ENCODE measurements at places on chromosomes 7 and 10.

DNA sequence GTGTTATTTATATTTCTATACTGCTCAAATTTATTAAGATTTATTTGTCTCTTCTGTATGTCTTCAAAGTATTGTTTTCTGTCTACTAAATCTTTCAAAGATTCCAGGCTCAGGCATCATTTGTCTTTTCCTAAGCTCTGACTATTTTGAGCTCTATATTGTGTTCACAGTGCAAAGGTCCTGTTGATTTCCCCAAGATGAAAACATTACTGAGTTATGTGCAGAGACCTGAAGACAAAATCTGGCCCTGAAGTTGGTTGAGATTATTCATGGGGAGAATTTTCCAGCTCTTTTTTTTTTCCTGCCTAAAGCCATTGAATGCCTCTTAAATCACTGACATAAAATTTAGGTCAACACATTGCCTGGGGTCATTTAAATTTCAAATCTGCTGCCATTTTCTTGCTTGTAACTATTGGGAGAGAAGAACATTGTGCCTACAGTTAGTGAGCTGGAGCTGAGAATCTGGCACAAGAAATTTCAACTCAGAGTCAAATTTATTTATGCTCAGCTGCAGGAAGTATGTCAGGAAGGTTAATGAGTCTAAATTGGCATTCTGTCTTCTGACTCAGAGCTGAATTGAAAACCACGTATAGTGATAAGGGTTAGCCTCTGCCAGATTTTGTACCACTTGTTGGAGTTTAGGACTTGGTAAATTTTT is 31.6 kb downstream of the CSTF2T start:
- DNase-seq, result no peak

GRCh38 chr7:40092182-40092581 is 42.2 kb downstream of the MPLKIP start:
- DNase-seq, result no peak

DNA sequence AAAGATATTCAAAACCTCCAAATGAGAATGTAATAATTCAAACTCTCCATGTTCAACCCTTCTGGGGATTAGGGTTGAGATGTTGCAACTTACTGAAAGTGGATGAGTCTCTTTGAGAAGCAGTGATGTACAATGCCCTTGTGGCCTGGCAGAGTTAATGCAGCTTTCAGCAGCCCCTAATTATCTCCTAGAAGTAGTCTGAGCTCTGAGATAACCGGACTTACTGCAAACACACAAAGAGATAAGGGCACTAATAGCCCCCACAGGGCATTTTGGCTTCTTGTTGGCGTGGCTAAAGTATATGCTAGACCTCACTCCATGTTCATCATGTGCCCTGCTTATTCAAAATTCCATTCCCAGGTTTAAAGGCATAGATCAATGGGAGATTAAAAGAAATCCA is 404.7 kb downstream of the NEBL start:
- DNase-seq, result no peak

- DNase-seq, result no peak
Measured at GRCh38 chr7:105935250-105935649, 27.8 kb upstream of the CDHR3 start.

DNA sequence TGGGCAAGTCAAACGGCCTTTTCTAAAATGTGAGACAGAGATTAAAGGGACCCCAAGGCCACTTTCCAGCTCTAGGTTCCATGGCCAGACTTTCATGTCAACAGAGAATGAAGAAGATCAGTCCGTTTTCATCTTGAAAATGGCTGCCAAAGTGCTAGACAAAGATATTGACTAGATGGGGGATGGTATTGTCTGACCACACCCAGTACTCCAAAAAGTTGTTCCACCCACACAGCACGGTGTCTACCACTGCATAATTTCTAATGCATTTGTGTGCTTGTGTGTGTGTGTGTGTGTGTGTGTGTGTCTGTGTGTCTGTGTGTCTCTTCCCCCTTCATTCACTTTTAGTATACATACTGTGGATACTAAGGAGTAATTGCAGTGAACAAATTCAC is 1.3 kb downstream of the COL1A2 start:
- DNase-seq, result no peak

DNA sequence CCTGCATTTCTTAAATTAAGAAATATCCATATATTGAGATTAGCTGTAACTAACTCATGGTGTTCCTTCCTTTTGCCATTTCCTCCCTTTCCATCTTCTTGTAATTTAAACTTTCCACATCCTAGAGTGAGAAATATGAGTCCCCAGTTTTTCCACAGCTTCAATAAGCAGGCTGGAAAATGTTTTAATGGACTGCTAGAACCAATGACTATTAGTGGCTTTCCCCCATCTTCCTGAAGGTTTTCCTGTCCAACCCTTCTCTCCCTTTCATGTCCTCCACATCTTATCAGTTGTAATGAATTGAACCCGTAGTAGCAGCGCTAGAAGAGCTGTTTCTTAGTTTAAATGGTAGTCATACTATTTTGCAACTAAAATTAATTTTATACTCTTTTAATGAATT is 145.7 kb downstream of the AHR start:
- no peak for DNase-seq

- no peak for DNase-seq
Measured at GRCh38 chr7:157056246-157056645, 45.8 kb upstream of the MNX1 start.

- DNase-seq, result no peak
Measured at GRCh38 chr7:151736403-151736909, 140.5 kb downstream of the PRKAG2 start.

DNA sequence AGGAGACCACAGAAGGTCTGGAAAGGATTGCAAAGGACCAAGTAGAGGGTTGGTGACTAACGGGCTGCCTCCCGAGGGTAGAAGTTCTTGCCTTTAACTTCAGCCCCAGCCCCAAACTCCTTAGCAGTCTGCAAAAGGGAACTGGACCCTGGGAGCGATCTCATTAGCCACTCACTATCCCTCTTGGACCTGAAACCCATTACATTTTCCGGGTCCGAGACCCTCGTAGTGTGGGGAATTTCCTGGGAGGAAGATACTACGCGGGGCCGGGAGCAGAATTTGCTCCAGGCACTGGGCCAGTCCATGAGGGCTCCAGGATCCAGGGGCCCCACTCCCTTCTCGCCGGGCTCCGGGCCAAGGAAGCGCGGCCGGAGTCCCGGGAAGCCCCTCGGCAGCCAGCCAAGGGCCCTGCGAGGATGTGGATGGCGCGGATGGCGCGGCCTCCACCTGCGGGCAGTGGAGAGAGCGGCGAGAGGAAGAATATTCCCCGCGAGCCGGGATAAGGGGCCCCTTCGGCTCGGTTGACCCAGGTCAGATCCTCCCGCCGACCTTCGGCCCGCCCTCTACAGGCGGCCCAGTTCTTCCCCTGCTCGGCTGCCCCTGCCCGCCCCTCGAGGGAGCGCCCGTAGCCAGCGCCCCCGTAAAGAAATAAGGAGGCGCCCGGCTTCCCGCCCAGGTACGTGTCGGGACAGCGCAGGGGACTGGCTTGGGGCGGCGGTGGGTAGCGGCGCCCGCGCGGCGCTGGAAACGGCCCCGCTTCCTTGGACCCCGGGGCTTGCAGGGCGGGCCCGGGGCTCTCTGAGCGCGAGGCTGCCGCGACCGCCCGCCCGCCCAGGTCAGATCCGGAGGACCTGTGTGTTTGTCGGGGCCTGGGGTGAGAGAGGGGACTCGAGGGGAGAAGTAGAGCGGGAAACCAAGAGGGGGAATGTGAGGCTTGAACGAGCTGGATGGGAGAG is at the start of gene MYO3A:
Gene MYO3A (plus strand): TSS at position 577 of the 956 bp plus-strand sequence. CDS start 17,882 bp downstream, outside the sequence.
- no peak for DNase-seq

DNA sequence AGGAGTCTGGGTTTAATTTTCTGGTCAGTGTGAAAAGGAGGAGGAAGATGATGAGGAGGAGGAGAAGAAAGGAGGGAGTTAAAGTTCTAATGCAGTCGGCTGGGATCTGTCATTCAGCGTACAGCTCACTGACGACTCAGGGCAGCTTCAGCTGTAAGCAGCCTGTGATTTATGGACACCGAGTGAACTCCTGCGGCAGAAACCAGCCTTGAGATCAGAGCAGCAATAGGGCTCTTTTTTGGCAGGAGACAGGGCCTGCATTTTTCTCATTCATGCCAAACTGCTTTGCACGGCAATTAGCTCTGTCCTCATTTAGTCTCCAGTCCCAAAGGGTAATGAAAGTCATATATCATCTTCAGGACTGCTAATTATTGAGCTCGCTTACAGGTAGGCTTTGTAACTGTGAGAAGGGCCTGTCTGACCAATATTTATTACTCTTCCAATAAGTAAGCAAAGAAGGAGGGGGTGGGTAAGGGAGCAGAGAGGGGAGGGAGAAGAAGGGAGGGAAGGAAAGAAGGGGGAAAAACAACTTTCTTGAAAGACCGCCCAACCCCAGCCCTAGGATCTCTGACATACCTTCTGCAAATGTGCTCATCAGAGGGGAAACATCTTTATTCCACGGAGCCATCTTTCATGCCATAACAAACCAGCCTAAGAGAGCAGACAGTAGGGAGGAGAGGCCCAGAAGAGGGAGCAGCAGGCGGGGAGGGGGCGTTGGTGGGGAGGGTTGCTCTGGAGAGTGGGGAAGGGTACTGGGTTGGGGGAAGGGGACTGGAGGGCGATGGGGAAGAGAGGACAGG is 48.1 kb upstream of the COMTD1 start:
- DNase-seq, result no peak

GRCh38 chr7:1917221-1918062 is 247.4 kb downstream of the ELFN1 start:
- DNase-seq, result peak; percentile 54

Data from hematopoietic multipotent progenitor cell treated with erythropoietin and hydrocortisone succinate and interleukin-3 and kit ligand, for 8 days (in vitro differentiated cells).